Cortex of kidney (tissue), 1 donor: ENCODE measurements at places on chromosomes 7 and 10.

- no peak for DNase-seq
Measured at GRCh38 chr7:139561-140243, 52.7 kb upstream of the FAM20C start.

GRCh38 chr7:44784364-44784763 lies 12.1 kb upstream of the PPIA start:
- no peak for DNase-seq

DNA sequence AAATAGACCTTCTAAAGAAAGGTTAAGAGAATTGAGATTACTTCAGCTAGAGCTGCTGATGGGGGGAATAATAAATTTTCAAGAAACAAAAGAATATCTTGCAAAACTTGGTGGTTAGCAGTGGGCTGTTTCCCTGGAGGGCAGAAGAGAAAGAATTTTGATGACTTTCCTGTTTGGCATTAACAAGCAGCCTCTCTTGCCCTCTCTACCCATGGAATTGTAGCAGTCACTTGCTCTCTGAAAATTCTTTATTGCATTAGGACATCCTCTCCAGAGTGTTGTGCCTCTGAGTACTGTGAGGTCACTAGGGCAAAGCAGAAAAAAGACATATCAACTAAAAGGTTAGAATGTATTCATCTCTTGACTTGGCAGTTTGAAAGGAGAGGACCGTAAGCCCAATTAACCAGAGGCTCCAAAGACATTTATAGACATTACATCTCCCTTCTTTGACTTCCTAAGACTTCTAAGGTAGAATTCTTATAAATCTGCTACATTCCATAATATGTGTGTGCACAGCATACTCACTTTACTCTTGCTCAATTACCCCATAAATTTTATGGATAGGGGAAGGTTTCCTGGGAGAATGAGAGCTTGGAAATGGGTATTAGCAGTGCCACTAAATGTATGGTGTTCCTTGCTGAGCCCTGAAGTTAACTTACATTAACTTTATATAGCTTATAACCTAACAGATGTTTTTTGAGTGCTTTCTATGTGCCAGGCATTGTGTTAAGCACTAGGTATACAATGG lies 215.3 kb downstream of the KIF20B start:
- DNase-seq: no peak

GRCh38 chr10:71772832-71773220 lies 494 bp downstream of the VSIR start:
- no peak for DNase-seq
